ENCODE measurements at places on chromosomes 16 and 17.

DNA sequence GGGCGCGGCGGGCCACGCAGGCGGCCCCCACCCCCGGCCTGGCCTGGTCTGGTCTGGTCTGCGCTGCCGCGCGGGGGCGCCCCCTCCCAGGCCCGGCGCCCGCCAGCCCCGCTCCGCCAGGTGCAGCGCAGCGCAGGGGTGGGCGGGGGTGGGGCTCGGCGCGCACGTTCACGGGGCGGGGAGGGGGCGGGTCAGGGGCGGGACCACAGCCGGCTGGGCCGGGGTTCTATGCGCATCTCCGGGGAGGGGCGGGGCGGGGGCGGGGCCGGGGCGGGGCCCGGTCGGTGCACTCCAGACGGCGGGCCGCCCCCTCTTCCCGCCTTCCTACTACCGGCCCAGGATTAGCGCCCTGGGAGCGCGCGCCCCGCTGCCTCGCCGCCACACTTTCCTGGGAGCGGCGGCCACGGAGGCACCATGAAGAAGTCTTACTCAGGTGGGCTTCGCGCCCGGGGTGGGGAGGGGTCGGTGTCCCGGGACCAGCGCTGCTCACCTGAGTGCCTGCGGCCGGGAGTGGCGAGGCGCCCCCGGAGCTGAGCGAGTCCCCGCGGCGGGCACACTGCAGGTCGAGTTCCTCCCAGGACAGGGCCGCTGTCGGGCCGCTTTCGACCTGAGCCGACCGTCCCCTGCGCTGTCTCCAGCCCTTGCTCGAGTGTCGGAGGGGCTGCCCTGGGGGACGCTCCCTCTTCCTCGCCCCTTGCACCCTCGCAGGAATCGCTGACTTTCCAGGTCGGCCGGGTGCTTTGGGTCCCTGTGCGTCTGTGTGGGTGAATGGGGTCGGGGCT is 140.5 kb downstream of the SEC14L1 start:
- peak; percentile 72 for DNase-seq

DNA sequence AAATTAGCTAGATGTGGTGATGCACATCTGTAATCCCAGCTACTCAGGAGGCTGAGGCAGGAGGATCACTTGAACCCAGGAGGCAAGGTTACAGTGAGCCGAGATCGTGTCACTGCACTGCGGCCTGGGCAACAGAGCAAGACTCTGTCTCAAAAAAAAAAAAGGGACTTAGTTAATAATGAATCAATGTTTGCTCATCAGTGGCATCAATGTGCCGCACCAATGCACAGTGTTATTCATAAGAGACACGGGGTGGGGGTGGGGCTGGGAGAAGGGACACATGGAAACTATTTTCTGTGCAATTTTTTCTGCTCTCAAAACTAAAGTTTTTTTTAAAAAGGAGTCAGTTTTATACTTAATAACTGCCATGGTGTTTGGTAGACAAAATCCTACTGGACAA is 6.8 kb upstream of the ATP2C2 start:
- no peak for DNase-seq

DNA sequence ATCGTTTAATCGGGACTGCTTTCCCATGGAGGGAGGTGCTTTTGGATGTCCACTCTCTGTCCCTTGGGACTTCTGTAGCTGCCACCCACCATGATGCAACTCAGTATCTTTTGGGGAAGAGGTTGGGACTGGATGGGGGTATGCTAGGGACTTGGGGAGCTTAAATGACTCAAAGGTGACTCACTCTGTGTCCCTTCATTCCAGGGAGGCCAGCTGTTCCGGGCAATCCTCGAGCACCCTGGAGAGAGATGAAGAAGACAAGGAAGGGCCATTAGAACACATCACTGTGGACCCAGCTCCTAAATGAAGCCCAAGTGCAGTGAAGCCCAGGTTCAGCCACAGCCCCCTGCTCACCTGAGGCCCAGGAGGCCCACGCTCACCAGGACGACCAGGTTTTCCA is 4.6 kb downstream of the COL1A1 start:
- DNase-seq: no peak

- DNase-seq: no peak
Observed at GRCh38 chr17:64230791-64231408, 32.2 kb downstream of the TEX2 start.

DNA sequence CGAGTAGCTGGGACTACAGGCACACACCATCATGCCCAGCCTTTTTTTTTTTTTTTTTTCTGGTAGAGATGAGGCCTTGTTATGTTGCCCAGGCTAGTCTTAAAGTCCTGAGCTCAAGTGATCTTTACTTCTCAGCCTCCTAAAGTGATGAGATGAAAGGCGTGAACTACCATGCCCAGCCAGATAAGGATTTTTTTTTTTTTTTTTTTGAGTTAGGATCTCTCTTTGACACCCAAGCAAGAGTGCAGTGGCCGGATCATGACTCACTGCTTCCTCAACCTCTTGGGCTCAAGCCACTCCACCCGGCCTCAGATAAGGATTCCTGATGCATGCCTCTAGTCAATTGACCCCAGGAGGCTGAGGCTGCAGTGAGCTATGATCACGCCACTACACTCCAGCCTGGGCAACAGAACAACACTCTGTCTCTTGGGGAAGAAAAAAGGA is 11.2 kb upstream of the PLEKHG4 start:
- peak; percentile 72 for DNase-seq

- DNase-seq: no peak
Observed at GRCh38 chr17:66412857-66413558, 110.6 kb downstream of the PRKCA start.

- DNase-seq: no peak
Observed at GRCh38 chr17:75737133-75737962, 16.1 kb downstream of the ITGB4 start.

GRCh38 chr17:79534111-79534510 is 76.7 kb downstream of the RBFOX3 start:
- no peak for DNase-seq

GRCh38 chr17:79361873-79362771 is 248.7 kb downstream of the RBFOX3 start:
- DNase-seq: no peak

- DNase-seq: no peak
Observed at GRCh38 chr16:27722892-27723450, 173.0 kb downstream of the KATNIP start.

DNA sequence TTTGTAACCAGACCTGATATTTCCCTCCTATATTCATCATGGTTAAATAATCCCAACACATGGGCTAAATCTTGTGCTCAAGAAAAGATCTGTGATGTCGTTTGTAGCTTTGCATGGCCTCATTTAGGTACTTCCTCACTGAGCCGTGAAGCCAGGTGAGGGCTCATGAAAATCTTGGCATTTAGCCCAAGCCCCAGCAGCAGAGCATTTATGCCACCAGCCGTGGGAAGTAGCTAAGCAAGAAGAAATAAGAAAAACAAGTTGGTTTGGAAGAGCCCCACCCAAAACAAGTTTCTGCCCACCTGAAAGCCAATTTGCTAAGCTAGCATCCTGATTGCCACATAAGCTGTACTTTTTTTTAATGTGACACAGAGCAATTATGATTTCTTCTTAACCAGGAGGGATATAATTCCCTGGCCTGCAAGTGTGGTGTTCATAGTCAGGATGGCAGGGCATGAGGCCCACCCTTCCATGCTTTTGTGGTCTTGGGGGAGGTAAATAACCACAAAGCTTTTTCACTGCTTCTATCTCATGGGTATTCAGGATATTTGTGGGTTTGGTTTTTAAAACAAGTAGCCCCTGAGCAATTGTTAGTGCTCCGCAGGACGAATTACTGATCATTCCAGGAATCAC is 10.5 kb downstream of the TMIGD1 start:
- no peak for DNase-seq

DNA sequence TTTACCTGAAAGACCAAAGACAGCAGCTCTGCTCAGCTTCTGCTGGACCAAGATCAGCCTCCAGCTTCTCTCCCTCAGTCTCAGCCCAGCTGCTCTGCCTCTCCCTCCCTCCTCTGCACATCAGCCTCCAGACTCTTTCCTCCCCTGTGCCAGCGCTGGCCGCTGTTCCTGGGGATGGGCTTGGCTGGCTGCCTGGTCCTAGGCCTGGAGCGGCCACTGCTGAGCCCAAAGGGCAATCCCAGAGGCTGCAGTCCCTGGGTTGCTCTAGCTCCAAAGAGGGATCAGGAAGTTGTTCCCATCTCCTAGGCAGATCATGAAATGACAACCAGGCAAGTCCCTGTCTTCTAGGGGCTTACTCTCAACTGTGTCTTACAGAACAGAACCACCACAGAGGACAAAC is 31.3 kb downstream of the DCUN1D3 start:
- no peak for DNase-seq

DNA sequence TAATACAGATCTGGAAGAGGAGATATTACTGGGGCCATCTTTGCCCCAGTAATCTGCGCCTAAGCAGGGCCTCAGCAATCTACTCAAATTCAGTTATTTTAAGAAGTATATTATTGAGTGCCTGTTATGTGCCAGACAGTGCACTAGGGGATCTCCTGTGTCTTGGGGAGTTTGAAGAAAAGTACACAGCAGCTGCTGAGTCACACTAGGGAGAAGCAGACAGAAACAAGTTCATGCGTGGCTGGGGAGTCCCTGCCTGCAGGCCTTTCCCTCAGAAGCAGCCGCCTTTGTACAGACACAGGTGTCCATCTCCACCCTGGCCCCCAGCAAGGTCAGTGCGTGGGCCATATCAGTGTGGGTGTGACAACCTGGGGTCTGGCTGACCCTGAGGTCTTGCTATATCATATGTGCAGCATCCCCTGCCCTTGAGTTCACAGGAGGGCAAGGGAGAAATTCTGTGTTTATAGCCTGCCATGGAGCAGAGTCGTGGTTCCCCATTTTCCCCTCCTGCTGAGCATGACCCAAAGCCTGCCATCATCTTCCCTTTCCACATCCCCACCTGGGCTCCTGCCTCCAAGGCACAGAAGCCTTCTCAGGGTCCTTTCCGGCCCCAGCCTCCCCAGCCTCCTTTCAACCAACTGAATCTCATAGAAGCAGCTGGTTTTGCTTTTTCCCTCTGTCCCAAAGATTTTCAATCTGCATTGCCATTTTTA is 229.9 kb upstream of the SDK2 start:
- DNase-seq: no peak

DNA sequence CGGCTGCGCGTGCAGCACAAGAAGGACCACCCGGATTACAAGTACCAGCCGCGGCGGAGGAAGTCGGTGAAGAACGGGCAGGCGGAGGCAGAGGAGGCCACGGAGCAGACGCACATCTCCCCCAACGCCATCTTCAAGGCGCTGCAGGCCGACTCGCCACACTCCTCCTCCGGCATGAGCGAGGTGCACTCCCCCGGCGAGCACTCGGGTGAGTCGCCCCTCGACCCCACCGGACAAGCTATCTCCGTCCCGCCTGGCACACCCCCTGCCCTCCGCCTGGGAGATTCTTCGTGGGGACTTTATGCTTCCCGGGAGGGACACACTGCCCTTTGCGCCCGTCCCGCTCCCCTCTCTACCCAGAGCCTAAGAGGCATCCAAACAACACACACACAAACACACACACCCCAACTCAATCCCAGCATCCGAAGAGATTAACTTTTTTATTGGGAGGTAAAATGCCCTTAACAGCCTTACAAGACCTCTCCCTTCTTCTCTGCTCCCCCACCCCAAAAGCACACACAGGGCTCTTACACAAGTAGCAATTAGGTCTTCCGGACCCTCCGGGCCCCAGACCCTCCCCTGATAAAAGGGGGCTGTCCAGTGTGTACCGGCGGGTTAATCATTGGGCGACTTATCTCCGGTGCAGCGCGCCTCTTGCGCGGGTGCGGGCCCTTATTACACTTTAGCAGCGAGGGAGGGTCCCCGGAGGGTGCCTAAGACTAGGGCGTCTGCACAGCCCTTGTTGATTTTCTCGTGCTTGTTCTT is 2.1 kb downstream of the SOX9 start:
- no peak for DNase-seq

DNA sequence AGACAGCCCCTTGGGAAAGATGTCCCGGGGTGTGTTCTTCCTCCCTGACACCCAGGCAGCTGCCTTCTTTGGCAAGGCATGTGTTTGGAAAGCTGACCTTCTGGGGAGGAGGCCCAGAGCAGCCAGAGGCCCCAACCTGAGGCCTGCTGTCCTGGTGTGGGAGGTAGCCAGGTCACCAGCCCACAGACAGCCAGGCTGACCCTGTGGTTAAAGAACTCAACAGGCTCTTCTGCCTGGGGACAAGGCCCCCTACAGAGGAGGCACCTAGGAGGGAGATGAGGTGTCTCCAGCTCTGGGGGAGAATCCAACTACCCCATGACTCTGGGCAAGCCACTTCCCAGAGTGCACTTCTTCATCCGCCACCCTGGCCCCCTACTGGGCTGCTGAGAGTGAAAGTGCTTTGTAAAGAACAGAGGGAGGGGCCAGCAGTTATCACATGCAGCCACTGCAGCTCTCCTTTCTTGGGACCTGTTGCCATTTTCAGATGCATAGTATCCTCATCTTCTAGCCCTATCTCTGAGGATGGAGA is 13.1 kb upstream of the SREBF1 start:
- DNase-seq: peak; percentile 70

DNA sequence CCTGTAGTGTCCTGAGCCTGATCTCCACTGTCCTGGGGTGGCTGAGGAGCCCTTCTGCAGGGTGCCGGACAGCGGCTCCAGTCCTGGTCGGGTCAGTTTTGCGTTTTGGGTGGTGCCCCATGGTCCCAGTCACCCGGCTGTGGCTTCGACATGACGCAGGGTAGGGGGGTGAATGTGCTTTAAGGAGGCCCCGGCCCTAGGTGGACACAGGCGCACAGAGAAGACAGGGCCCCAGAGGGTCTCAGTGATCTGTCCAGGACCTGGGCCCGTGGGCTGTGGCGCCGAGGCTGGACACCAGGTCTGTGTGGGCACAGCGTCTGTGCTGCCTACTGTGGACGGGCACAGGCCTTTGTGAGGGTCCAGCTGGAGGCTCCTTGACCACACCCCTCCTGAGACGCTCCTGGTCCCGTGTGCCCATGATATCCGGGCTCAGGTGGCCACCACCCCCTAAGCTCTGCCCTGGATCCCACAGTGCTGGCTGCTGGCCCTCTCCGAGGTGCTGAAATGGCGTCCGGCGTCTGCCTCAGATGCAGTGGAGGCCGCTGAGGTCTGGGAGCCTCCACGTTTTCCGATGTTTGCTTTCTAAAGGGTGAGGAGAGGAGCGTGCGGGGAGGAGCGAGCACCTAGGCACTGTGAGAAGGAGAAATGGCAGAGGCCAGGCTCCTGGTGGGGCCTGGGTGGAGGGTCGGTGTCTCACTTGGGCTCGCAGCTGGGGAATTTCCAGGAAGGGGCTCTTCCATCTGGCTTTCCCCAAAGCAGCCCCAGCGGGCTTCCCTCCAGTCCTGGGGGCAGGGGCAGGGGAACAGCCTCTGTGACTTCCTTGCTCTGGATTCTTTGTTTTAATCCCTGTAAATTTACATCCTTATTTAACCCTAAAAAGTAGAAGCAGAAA is 56.1 kb upstream of the ACSF3 start:
- DNase-seq: peak; percentile 76

DNA sequence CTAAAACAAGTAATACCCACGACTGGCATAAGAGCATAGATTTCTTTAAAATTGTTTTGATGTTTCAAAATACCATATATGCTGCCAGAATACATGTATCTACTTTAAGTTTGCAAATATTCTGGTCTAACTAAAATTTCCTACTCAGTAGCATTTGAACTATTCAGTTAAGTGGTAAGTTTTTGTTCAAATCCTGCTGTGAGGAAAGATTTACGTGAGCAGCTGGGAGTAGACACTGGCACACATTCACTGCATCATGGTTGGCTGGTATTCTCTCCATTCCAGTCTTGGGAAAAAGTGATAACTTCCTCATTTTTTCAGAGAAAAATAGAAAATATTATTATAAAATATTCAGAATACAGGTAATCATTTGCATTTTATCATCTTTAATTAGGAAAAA is 133.6 kb downstream of the SKAP1 start:
- no peak for DNase-seq

GRCh38 chr17:28534740-28535375 is 17.6 kb downstream of the UNC119 start:
- peak; percentile 38 for DNase-seq
